Brain microvascular endothelial cell (primary cell): ENCODE measurements at places on chromosomes 7 and 10.
A peak's percentile ranks its signal among the peaks of the same experiment; 100 is the strongest.

DNA sequence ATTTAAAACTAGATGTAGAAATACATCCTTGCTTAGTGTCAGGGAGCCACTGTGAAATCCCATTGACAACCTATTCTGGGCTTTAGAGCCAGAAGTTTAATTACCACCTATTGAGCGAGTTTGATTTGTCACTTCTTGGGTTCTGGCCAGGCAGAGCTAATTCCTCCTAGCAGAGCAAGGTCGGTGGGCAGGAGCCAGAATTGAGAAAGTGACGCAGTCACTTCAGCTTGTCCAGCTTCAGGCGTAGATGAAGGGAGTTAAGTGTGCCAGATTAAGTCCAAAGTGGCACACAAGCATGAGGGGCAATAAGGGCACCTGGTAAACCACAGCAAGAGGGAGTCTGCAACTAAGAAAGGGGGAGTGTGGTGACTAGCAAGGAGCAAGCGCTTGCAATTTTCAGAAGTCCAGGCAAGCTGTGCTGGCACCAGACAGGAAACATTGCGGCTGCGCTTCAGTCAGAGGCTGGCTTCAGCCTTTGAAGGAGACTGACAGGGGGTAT, 119.4 kb downstream of the ST7 start:
- peak; percentile 74 for DNase-seq

- DNase-seq, result no peak
Measured at GRCh38 chr10:591646-592045, 97.8 kb downstream of the DIP2C start.

- DNase-seq, result no peak
Measured at GRCh38 chr10:9848981-9849380, 1168.7 kb upstream of the CELF2 start.

- peak; percentile 16 for DNase-seq
Measured at GRCh38 chr10:119371704-119372663, 164.6 kb downstream of the GRK5 start.

- no peak for DNase-seq
Measured at GRCh38 chr10:90640756-90641155, 217.1 kb downstream of the HTR7 start.

DNA sequence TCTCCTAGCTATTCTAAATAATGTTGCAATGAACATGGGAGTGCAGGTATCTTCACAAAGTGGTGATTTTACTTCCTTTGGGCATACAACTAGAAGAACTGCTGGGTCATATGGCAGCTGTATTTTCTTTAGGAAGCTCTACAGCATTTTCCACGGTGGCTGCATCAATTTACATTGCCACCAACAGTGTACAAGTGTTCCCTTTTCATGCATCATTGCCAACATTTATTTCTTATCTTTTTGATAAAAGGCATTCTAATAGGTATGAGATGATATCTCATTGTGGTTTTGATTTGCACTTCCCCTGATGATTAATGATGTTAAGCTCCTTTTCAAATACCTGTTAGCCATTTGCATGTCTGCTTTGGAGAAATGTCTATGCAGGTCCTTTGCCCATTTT, 52.6 kb downstream of the NT5C2 start:
- DNase-seq, result no peak

DNA sequence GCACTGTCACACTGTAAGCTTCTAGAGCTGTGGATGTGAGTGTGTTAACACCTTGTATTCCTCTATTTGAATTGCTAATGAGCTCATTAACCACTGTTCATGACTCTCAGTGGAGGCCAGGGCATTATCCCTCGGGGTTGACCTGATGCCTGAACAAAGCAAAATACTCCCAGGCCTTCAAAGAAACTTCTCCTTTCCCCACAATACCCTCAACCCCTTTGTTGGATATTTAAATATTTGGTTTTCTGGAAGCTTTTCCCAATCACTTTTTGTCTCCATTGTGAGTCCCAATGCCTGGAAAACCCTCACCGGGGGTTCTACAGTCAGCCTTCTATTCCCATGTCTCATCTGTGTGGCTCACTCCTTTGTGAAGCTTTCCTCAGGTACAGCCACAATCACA, 780.1 kb downstream of the PHTF2 start:
- no peak for DNase-seq

DNA sequence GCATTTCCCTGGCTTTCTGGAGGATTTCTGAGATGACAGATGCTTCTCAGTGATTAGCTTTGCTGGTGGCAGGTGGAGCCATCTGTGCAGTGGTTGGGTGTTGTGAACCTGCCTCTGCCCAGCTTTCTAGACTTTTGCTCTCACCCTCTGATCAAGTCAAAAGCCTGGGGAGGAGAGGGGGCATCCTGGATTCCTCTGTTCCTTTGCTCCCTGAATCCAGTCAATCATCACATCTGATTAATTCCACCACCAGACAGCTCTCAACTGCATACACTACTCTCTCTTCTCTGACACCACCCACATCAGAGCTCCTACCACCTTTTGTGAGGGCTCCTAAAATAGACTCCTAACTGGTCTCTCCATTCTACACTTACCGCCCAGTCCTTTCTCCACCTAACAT, 283.5 kb downstream of the WDR11 start:
- no peak for DNase-seq

- no peak for DNase-seq
Measured at GRCh38 chr7:150564006-150564405, 3.2 kb upstream of the GIMAP4 start.

GRCh38 chr10:131452926-131453720, 141.6 kb upstream of the TCERG1L start:
- DNase-seq, result no peak

DNA sequence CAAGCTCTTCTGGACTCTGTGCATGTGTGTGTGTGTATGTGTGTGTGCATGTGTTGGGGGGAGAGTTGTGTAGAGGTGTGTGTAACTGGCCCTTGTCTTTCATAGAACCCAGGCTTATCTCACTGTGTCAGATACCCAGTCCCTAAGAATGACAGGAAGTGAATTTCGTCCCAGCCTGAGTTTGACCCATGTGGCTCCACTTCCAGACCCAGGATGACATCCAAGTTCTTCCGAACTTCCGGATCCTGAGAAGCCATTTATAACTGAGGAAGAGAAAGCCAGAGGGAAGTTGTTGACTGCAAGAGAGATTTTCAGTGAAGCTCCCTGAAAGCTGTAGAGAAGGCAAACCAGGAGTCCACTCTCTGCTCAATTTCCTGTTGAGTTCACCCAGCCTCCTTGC, 53.2 kb downstream of the ADRB1 start:
- DNase-seq, result no peak

- no peak for DNase-seq
Measured at GRCh38 chr10:92822964-92823363, 25.4 kb upstream of the EXOC6 start.

GRCh38 chr7:79180533-79180932, 272.9 kb downstream of the MAGI2 start:
- DNase-seq, result no peak

DNA sequence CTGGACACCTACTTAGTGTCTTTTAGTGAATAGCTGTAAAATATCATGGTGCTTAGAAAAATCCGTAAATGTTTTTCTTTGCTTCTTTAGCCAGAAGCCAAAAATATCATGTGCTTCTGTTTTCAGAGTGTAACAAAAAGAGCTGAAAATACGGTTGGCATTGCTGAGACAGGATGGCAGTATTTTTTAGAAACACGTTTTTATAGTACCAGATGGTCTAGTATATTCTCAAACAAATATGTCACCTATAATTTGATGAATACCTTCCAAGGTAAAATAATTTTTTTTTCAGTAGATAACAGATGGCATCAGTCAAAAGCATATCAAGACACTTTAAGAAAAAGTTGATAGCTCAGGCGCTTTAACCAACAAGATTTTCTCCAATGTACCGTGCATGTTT, 326.6 kb downstream of the PHF14 start:
- DNase-seq, result no peak

GRCh38 chr10:48309711-48310226, 3.3 kb downstream of the MAPK8 start:
- DNase-seq, result no peak

GRCh38 chr7:31894308-31894707, 175.9 kb downstream of the PDE1C start:
- DNase-seq, result no peak

- DNase-seq, result no peak
Measured at GRCh38 chr10:25766687-25767221, 167.3 kb upstream of the MYO3A start.

DNA sequence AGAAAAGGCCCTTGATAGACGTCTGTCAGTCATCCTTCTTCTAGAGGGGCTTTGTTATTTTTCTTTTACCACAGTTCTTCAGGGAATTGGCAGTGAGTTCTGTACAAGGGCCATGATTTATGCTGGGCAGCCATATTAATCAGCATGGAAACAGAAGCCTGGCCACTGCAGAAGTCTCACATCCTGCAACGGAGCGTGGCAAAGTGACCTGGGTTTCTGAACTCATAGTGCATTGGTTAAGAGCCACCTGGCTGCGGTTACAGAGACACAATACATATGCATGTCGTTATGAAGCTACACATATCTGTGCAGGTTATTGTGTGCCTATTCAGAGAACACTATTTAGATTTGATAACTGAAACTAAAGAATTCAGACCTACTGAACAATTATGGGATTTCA, 419.4 kb upstream of the CELF2 start:
- DNase-seq, result no peak

DNA sequence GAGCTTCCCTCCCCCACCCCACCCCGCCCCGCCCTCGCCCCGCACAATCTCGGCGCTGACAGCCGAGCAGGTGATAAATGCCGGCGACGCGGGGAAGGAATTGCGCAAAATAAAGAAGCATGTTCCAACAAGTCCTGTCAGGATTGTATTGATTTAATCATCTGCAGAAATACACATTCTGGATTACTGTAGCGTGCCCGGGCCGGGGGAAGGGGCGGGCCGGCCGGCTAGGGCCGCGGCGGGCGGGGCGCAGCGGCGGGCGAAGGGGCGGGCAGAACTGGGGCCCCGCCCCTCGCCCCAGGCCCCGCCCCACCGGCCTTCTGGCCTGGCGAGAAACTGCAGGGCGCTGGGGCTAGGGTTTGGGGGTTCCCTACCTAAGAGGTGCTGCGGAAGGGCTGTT, 88.9 kb upstream of the PAX2 start:
- DNase-seq, result no peak

DNA sequence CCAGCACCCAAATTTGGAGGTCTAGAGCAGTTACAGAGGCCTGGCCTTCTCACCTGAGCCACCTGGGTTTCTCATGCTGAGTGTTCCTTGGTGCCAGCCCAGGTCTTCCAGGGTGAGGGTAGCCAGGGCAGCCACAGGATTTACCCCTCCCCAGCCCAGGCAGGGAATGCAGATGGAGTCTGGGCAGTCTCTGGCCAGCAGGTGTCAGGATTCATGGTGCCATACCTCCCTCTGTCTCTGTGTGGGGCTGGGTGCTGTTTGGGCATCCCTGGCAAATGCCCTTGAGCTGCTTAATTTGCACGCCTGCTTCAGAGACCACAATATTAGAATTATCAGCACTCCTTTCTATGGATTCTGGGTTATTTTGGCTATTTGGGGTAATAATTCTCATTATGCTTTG, 246.7 kb downstream of the GFRA1 start:
- DNase-seq, result no peak

GRCh38 chr10:21398563-21399231, 126.8 kb downstream of the SKIDA1 start:
- DNase-seq, result no peak

GRCh38 chr7:97734255-97734654, 2.4 kb downstream of the TAC1 start:
- no peak for DNase-seq

DNA sequence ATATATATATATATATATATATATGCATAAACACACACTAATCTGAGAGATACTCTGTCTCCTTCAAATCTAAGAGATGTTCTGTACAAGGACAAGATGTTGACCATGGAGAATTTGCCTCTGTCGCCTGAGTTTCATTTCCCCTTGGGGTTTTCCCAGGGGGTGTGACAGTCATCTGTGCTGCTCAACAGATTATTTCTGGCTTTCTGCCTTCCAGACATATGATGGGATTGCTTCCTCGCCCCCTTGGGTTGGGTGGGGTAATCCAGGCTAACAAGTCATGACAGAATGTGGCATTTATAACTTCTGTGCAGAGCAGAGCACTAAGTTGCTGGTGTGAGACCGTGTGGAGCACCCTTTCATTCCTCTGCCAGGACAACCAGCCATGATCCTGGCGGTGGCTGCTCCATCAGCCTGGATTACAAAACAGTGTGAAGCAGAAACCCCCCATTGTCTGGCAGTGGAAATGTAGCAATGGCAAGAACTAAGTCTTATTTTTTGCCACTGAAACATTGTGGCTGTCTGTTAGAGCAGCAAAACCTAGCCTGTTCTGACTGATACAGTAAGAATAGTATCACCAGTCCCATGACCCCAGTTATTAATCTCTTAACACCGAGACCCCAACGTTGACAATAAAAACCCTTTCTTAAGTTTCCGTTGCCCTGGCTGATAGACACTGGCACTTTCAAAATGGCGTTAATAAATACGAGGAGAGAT, 13.7 kb upstream of the USP6NL start:
- DNase-seq, result no peak

DNA sequence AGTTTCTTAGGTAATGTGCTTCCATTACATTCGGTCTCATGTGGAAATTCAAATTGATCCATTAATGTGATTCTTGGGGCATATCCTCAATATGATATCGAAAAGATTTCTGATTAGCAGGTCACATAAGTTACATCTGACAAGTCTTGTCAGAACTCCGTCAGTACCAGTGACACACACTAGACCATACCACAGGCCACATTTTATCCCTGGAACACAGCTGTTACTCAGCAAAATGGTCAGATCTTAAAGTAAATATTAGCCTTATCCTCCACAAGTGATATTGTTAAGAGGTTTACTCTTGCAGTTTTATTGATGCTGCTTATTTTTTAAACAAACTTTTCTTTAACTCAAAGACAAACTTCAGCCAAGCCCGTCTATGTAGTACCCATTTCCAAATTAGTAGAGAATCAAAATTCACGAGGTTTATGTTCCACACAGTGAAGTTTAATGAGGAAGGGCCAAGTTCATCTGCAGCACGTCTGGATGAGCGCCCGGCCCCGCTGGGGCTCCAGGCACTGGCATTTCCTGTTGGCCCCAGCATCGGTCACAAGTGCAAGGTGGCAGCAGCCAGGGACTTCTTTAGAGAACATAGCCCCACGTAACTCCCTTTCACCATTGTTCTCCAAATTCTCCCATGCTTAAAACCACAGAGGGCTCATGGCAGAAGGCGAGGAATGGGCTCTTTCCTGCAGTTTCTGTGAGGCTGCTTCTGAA, 132.2 kb downstream of the VIPR2 start:
- no peak for DNase-seq

GRCh38 chr10:10320956-10321355, 696.7 kb upstream of the CELF2 start:
- DNase-seq, result peak; percentile 68

- DNase-seq, result no peak
Measured at GRCh38 chr7:150799741-150800580, at the start of gene TMEM176B. TSS of gene TMEM176B (minus strand) at chr7:150800364. CDS start at chr7:150796569, 3,795 bp downstream.

- no peak for DNase-seq
Measured at GRCh38 chr10:113362645-113363091, 190.2 kb upstream of the HABP2 start.

GRCh38 chr7:155702616-155703015, 58.2 kb downstream of the RBM33 start:
- DNase-seq, result peak; percentile 18
